ENCODE measurements at places on chromosomes 5 and 9.

GRCh38 chr5:83360573-83360972 is 111.0 kb upstream of the VCAN start:
- DNase-seq = no peak

- no peak for DNase-seq
Measured at GRCh38 chr5:63811286-63811685, 151.0 kb downstream of the HTR1A start.

DNA sequence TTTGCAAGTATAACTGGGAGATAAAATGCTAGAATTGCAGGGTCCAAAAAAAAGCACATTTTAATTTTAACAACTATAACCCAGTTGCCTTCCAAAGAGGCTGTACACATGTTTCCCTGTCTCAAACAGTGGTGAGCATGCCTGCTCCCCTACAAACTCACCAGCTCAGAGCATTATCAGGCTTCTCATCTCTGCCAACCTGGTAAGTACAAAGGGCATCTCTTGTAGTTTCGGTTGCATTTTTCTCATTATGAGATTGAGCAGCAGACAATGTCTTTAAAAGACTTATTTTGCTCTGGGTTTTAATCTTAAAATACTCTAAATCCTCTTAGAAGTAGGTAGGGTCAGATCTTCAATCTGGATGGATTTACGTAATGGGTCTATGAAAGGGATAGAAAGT is 107.1 kb upstream of the MSX2 start:
- DNase-seq = no peak

- no peak for DNase-seq
Measured at GRCh38 chr9:561427-561826, 280.1 kb upstream of the DMRT1 start.

- DNase-seq = no peak
Measured at GRCh38 chr9:124321935-124322334, 64.2 kb downstream of the NEK6 start.
